A549 treated with Mapracorat at 1 μM for 4 hours (cell line): ENCODE measurements at places on chromosomes 5 and 9. TPM values are rescaled to one million over a fixed set of nuclear protein-coding genes. Genes with fewer than 3 reads are reported as not detected.

Gene ADGRD2
- total RNA-seq = not detected in 5 replicates

Gene KCNT1
- 0.03 to 0.05 TPM in 2 of 5 replicates, not detected in the others for total RNA-seq

Gene ROPN1L
- 1.1 to 2.9 TPM (median 2.6 TPM) in 5 replicates for total RNA-seq

Gene DRD1
- 0.08 to 0.18 TPM (median 0.15 TPM) in 5 replicates for total RNA-seq

Gene FOXD4L3
- 0.08 to 0.16 TPM (median 0.10 TPM) in 3 of 5 replicates, not detected in the others for total RNA-seq

Gene TAF11L5
- total RNA-seq = not detected in 5 replicates

Gene CERT1
- total RNA-seq = 19.4 to 25.6 TPM (median 22.5 TPM) in 5 replicates

Gene OBP2B
- total RNA-seq = not detected in 5 replicates

Gene ABLIM3
- total RNA-seq = 21.7 to 27.2 TPM (median 21.9 TPM) in 5 replicates

Gene CA9
- total RNA-seq = 4.2 to 8.9 TPM (median 6.4 TPM) in 5 replicates
